ENCODE measurements at places on chromosomes 4 and X.

DNA sequence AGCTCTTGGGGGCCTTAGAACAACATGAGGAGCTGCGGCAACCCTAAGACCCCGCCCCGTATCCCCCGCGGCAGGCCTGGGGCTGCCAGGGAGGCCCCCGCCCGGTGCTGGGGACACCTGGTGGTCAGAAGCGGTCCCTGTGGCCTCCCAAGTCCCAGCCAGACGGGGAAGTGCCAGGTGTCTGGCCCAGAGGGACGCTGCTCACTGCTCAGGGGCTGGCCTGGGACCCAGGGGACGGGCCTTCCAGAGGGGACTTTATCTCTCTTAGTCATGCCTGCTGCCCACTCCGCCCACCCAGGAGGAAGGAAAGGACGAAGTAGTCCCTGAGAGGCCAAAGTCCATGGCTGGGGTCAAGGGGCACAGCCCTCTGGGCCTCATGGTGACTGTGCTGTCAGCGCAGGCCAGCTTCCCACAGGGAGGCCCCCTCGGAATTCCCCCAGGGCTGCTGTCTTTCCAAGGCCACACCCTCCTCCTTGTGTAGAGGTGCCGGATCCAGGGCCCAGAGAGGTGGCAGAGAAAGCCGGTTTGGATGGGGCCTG lies 31.0 kb upstream of the HTRA3 start:
- no peak for DNase-seq

DNA sequence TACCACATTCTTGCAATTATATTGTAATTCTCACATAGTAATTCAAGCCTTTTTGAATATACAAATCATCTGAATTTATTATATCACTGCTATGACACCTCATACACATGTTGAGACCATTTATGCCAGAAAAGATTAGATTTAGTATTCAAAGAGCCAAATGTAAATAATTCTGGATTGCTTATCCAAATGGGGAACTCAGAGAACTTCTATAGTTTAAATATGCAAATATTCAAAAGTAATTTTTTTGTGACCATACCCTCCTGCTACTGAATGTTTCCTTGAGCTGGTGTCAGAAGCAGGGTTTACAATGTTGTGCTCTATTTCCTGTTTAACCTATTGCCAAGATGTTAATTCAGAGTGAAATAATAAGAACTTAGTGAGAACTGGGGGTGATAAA lies 372.2 kb downstream of the TRIML1 start:
- DNase-seq: no peak

GRCh38 chr4:53576676-53577372 lies 14.5 kb downstream of the LNX1 start:
- no peak for DNase-seq

GRCh38 chr4:67702166-67702565 lies 1.2 kb upstream of the UBA6 start:
- no peak for DNase-seq
